ENCODE measurements at places on chromosomes 6 and 20.

DNA sequence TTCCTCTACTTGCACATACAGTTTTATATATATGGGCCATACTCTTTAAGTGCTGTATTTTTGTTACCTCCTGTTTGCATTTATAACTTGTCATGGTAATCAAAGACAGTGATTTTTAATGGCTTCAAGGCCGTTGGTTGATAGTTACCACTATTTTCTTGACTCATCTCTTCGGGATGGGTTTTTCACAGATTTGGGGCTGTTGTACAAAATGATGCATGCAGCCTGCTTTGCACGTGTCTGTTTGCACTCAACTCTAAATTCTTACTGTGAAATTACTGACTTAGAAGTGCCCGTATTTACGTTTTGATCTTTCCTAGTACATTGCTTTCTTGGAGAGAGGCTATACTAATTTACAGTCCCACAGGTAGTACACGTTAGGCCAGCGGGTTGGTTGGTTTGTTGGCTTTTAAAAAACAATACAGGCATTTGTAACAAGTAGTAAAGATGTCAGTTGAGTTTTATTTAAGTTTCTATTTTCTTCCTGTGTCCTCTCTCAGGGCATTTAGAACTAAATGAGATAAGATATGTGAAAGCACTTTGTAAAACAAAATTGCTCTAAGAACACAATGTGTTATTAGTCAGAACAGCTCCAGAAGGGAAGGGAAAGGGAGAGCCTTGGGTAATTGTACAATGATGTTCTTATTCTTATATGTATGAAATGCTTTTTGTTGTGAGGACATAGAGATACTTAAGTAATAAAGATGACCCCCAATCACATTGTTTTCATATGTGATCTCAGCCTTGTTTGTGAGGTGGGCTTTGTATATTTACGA is 11.7 kb downstream of the JARID2 start:
- DNase-seq: no peak

DNA sequence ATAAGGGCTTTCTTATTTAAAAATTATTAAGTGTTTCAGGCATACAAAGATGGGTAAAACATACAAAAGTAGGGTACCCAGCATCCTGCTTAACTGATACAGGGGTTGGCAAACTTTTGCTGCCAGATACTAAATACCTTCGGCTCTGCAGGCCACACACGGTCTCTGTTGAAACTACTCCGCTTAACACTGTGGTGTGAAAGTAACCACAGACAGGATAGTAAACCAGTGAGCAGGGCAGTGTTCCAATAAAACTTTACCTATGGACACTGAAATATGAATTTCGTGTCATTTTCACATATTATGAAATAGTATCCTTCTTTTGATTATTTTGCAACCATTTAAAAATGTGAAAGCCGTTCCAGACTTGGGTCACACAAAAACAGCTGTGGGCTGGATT is 92.4 kb downstream of the EYA2 start:
- peak; percentile 2 for DNase-seq

- DNase-seq: peak; percentile 73
These were observed 185.6 kb downstream of the TSHZ2 start for GRCh38 chr20:53157443-53158408.

- no peak for DNase-seq
These were observed 1.3 kb downstream of the HINT3 start for GRCh38 chr6:125957845-125958244.

GRCh38 chr6:22926790-22927354 is 357.5 kb downstream of the HDGFL1 start:
- DNase-seq: no peak

DNA sequence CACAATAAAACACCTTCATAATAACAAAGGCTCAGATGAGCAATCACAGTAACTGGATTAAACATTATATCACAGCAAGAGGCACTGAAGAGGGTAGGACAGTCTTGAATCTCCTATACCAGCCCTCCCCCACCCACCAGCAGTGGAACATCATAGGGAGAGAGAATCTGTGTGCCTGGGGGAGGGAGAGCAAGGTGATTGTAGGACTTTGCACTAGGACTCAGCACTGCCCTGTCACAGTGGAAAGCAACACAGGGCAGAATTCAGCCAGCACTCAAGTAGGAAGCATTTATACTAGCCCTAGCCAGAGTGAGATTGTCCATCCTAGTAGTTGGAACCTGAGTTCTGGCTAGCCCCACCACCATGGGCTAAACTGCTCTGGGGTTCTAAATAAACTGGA is 400.2 kb downstream of the HAO1 start:
- DNase-seq: no peak

- no peak for DNase-seq
These were observed 612.3 kb upstream of the ARID1B start for GRCh38 chr6:156164701-156165452.

GRCh38 chr6:80425089-80425823 is 318.8 kb downstream of the BCKDHB start:
- DNase-seq: no peak

- peak; percentile 41 for DNase-seq
These were observed 336.6 kb downstream of the PREX1 start for GRCh38 chr20:48490961-48491831.

- DNase-seq: peak; percentile 93
These were observed 12.2 kb upstream of the SERPINB1 start for GRCh38 chr6:2853769-2854395.

- no peak for DNase-seq
These were observed 124.3 kb upstream of the MLIP start for GRCh38 chr6:53986721-53987521.

- DNase-seq: peak; percentile 57
These were observed 20.4 kb downstream of the SNPH start for GRCh38 chr20:1286267-1287024.

- no peak for DNase-seq
These were observed 102.1 kb downstream of the DLGAP4 start for GRCh38 chr20:36408219-36408618.

GRCh38 chr6:126600258-126600916 is 260.5 kb downstream of the CENPW start:
- no peak for DNase-seq
